ENCODE measurements at places on chromosomes 13 and 19.

- H3K4me3 ChIP-seq: no peak overlapping the region
- H3K4me1 ChIP-seq: no peaks in the 10 kb centered on the region
- H3K27ac ChIP-seq: no peak overlapping the region
- no peaks in the 10 kb centered on the region for H3K36me3 ChIP-seq
- DNase-seq: no peak
- H3K27me3 ChIP-seq: no peaks in the 10 kb centered on the region
Observed at GRCh38 chr13:75251188-75251587, 230.8 kb downstream of the TBC1D4 start.

- no peak overlapping the region for H3K27ac ChIP-seq
- no peak overlapping the region for H3K4me3 ChIP-seq
- H3K27me3 ChIP-seq: peaks cover 25% of the 10 kb centered on the region
- no peaks in the 10 kb centered on the region for H3K36me3 ChIP-seq
- H3K4me1 ChIP-seq: no peaks in the 10 kb centered on the region
Observed at GRCh38 chr13:112333756-112334543, 42.2 kb upstream of the SPACA7 start.

- H3K27ac ChIP-seq: no peak overlapping the region
- peaks cover 42% of the 10 kb centered on the region for H3K36me3 ChIP-seq
- H3K4me1 ChIP-seq: peaks cover 2% of the 10 kb centered on the region
- no peak for DNase-seq
- H3K27me3 ChIP-seq: no peaks in the 10 kb centered on the region
Observed at GRCh38 chr19:15358918-15359317, 20.7 kb downstream of the AKAP8 start.

GRCh38 chr19:49520705-49521319 lies 7.0 kb upstream of the RCN3 start:
- no peak overlapping the region for H3K27ac ChIP-seq
- no peaks in the 10 kb centered on the region for H3K36me3 ChIP-seq
- no peaks in the 10 kb centered on the region for H3K4me1 ChIP-seq

DNA sequence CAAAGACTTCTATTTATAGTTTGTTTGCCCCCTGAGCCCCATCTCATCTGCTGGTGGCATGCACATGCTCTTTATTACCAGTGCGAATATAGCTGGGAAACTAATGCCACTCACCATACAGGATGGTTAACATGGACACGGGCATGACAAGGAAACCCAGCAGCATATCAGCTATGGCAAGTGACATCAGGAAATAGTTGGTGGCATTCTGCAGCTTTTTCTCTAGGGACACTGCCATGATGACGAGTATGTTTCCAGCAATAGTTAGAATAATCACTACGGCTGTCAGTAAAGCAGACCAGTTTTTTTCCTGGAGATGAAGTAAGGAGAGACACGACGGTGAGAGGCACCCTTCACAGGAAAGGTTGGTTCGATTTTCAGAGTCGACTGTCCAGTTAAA lies 1.5 kb downstream of the HTR2A start:
- peak overlapping the region; percentile 37 for H3K4me3 ChIP-seq
- peaks cover 9% of the 10 kb centered on the region for H3K4me1 ChIP-seq
- no peaks in the 10 kb centered on the region for H3K36me3 ChIP-seq

GRCh38 chr13:27353166-27353583 lies 71.2 kb upstream of the GTF3A start:
- no peak for DNase-seq
- no peak overlapping the region for H3K27ac ChIP-seq
- H3K4me3 ChIP-seq: no peak overlapping the region
- no peaks in the 10 kb centered on the region for H3K27me3 ChIP-seq

GRCh38 chr13:19645000-19645399 lies 11.5 kb downstream of the MPHOSPH8 start:
- no peak overlapping the region for H3K27ac ChIP-seq
- peaks cover 8% of the 10 kb centered on the region for H3K36me3 ChIP-seq
- no peak overlapping the region for H3K4me3 ChIP-seq
- H3K27me3 ChIP-seq: no peaks in the 10 kb centered on the region
- H3K4me1 ChIP-seq: no peaks in the 10 kb centered on the region
- DNase-seq: no peak

- no peaks in the 10 kb centered on the region for H3K36me3 ChIP-seq
- no peaks in the 10 kb centered on the region for H3K4me1 ChIP-seq
- no peak overlapping the region for H3K4me3 ChIP-seq
- DNase-seq: no peak
- no peaks in the 10 kb centered on the region for H3K27me3 ChIP-seq
- no peak overlapping the region for H3K27ac ChIP-seq
Observed at GRCh38 chr13:43153436-43154090, 130.2 kb downstream of the DNAJC15 start.

DNA sequence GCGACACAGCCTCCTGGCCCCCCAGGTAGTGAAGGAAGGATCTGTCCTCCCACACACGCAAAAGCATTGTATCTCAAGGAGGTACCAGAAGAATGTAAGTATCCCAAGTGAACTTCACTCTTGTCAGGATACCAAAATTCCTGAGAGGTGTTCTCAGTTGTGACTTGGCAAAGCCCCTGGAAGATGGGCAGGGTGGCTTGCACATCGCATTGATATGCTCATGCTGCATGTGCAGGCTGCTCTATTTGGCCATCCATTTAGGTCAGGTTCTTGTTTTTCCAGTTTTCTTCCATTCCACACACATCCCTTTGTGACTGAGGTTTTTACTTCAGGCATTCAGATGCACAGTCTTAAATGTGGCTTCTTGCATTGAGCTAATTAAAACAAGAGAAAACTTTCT lies 382.8 kb downstream of the FOXO1 start:
- H3K4me1 ChIP-seq: no peaks in the 10 kb centered on the region
- no peak overlapping the region for H3K4me3 ChIP-seq
- no peak for DNase-seq
- no peak overlapping the region for H3K27ac ChIP-seq

GRCh38 chr19:8643860-8644653 lies 13.6 kb downstream of the NFILZ start:
- H3K27me3 ChIP-seq: no peaks in the 10 kb centered on the region
- DNase-seq: no peak
- no peaks in the 10 kb centered on the region for H3K4me1 ChIP-seq
- no peak overlapping the region for H3K27ac ChIP-seq
- no peaks in the 10 kb centered on the region for H3K36me3 ChIP-seq

DNA sequence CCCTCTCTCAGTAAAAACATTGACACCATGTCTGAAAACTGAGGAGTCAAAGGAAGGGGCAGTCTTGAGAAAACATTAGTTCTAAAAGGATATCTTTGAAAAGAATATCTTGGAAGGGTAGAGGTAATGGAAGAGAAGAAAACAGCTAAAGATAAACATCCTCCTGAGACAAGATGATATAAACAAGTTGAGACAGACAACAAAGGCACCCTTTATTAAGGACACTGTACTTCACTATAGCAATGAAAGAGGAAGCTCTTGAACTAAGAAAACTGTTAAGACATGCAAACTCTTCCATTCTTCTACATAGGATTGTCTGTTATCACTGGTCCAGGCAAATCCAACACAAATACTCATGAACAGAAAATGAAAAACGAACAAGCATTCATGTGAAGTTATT lies 46.3 kb downstream of the MTMR6 start:
- H3K4me1 ChIP-seq: no peaks in the 10 kb centered on the region
- no peaks in the 10 kb centered on the region for H3K27me3 ChIP-seq
- no peak overlapping the region for H3K4me3 ChIP-seq
- DNase-seq: no peak

- no peaks in the 10 kb centered on the region for H3K27me3 ChIP-seq
- DNase-seq: peak; percentile 86
- H3K27ac ChIP-seq: no peak overlapping the region
- peaks cover 2% of the 10 kb centered on the region for H3K4me1 ChIP-seq
- no peak overlapping the region for H3K4me3 ChIP-seq
- H3K36me3 ChIP-seq: no peaks in the 10 kb centered on the region
Observed at GRCh38 chr19:19531951-19532805, 3.5 kb downstream of the YJEFN3 start.

- H3K4me1 ChIP-seq: no peaks in the 10 kb centered on the region
- no peak for DNase-seq
- no peaks in the 10 kb centered on the region for H3K27me3 ChIP-seq
- H3K4me3 ChIP-seq: no peak overlapping the region
- H3K36me3 ChIP-seq: no peaks in the 10 kb centered on the region
Observed at GRCh38 chr13:81568824-81569223, 1227.9 kb upstream of the SPRY2 start.
